ENCODE measurements at places on chromosomes 1 and 21.
A peak's percentile ranks its signal among the peaks of the same experiment; 100 is the strongest.

DNA sequence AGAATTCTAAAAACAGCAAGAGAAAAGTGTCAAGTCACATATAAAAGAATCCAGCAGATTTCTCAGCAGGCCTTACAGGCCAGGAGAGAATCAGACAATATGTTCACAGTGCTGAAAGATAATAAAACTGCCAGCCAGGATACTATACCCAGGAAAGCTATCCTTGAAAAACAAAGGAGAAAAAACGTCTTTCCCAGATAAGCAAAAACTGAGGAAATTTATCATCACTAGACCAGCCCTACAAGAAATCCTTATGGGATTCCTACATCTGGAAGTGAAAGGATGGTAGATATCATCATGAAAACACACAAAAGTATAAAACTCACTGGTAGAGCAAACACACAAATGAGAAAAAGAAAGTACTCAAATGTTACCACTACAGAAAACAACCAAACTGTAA is 25.2 kb upstream of the UTS2 start:
- no peak for DNase-seq

DNA sequence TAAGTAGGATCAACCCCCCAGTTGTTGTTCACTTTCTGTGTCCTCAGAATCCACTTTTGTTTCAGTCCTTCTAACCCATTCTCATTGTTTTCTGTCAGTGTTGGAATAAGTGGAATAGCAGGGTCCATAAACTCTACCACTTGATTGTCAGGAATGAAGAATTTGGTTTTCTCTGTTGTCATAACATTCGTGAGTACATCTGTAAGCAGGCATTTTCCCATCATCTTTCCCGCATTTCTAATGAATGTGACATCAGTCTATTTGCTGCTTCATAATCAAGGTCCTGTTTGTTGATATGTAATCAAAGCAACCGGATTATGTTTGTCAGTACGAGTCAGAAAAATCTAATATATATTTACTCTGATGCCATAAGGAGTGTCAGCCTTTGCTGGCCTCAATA is 147.1 kb downstream of the KIF26B start:
- DNase-seq, result no peak

- peak; percentile 58 for DNase-seq
Observed at GRCh38 chr1:234980645-234981396, 147.8 kb downstream of the TOMM20 start.

- DNase-seq, result no peak
Observed at GRCh38 chr1:150151291-150152181, 1.8 kb downstream of the PLEKHO1 start.

DNA sequence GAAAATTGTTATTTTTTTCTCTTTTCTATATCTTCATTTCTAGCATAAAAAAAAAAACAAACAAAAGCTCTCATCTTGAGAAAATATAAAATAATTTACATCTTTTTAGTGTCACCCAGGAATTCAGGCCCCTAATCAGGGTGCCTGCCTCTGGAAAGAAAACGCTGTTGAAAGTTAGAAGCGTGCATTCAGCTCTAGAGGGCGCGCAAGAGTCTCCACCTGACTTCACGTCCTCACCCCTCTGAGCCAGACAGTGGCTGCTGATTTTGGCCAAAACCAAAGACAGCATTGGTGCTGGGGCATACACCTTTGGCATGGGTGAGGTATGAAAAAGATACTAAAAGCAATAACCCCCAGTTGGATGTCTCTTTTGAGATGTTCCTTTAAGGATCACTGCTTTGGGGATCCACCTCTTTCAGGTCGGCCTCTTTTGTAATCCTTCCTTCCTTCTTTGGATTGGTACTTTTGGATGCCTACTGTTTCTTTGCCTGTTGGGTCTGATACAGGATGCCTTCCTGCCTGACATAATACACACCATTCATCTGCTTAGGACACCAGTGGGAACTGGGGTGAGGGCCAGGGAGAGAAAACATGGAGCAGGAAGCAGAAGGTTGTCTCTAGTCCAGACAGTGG is 77.6 kb upstream of the CHRM3 start:
- DNase-seq, result peak; percentile 10

DNA sequence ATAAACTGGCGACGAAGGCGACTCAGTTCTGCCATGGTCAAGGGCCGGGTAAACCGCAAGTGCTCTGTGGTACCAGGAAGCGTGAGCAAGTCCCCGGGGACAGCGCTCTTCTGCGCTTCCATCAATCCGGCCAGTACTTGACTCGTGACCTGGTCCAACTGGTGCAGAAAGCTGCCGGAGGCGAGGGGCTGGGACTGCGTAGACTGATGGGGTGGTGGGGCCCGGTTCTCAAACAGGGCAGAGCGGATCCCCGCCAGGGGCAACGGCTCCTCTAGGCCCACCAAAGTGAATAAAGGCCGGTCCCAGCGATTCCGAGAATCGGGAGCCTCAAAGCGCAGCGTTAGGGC is 852 bp downstream of the KTI12 start:
- DNase-seq, result no peak

DNA sequence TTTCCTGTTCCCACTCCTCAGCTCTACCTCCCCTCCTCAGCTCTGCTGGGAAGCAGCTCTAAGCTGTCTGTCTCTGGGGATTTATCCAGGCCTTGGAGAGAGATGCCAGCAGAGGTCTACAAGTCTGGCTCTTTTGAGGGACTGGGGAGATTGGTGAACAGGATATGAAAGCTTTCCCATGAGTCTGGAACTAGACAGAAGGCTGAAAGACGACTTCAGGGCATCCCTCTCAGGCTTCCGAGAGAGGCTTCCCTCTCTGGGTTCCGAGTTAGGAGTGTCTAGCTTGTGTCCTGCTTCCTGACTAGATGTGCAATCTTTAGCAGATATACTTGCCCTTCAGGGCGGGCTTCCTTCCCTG is 733 bp downstream of the TMEM35B start:
- DNase-seq, result no peak

DNA sequence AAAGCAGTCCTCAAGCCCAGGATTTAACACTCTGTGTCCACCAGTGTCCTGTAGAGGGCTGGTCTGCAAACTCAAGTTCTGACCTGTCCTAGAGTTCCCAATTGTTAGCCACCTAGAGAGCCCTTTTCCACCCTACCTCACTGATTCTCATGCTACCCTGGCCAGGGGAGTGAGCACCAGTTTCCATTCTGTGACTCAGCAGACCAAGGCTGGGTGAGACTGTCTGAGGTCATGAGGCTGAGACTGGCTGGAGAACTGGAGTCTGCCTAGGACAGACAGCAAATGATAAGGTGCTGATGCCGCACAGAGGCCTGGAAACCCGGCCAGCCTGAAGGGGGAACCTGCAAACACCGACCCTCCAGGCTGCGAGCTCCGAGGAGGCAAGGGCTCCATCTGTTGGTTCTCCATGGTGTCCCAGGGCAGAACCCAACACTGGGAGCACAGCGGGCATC is 13.7 kb downstream of the GLIS1 start:
- no peak for DNase-seq

DNA sequence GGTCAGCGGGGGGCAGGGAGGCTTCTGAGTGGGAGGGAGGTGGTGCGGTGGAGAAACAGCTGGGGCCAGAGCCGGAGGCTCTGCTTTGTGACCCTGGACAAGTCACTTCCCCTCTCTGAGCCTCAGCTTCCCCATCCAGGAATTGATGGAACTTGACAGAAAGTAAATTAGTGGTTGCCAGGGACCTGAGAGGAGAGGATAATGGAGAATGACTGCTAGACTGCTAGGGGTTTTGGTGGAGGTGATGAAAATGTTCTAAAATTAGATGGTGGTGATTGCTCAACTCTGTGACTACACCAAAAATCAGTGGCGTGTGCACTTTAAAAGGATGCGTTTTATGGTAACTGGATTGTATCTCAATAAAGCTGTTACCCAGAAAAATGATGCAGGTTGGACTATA is 100.9 kb downstream of the ARHGEF10L start:
- no peak for DNase-seq

DNA sequence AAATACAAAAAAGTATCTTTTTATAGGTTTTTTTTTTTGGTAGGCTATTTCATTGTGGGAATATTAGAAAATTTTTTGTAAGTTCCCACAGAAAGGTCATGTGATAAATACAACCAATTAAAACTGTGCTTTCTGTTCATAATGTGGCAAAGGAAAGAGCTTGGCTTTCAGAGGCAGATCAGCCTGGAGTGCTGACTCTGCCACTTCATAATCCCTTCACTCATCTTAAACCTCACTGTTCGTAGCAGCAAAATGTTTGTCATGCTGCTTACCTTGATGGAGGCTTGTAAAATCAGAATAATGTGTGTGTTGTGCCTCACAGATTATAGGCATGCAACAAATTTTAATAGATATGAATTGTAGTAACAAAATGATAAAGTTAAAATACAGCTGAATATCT is 176.8 kb downstream of the ZP4 start:
- DNase-seq, result no peak

- no peak for DNase-seq
Observed at GRCh38 chr1:234322979-234323378, 50.3 kb upstream of the COA6 start.

DNA sequence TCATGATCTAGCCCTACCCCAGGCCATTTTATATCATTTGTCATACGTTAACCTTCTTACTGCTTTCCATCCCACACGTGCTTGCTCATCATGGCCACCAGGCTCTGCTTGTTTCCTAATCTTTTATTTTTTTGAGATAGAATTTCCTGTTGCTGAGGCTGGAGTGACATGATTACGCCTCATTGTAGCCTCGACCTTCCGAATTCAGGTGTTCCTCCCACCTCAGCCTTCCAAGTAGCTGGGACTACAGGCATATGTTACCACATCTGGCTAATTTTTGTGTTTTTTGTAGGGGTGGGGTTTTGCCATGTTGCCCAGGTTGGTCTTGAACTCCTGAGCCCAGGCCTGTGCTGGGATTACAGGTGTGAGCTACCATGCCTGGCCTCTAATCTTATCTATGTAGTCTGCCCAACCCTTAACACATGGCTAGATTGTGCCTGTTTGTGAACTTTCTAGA is 3.3 kb downstream of the UAP1 start:
- DNase-seq, result no peak

DNA sequence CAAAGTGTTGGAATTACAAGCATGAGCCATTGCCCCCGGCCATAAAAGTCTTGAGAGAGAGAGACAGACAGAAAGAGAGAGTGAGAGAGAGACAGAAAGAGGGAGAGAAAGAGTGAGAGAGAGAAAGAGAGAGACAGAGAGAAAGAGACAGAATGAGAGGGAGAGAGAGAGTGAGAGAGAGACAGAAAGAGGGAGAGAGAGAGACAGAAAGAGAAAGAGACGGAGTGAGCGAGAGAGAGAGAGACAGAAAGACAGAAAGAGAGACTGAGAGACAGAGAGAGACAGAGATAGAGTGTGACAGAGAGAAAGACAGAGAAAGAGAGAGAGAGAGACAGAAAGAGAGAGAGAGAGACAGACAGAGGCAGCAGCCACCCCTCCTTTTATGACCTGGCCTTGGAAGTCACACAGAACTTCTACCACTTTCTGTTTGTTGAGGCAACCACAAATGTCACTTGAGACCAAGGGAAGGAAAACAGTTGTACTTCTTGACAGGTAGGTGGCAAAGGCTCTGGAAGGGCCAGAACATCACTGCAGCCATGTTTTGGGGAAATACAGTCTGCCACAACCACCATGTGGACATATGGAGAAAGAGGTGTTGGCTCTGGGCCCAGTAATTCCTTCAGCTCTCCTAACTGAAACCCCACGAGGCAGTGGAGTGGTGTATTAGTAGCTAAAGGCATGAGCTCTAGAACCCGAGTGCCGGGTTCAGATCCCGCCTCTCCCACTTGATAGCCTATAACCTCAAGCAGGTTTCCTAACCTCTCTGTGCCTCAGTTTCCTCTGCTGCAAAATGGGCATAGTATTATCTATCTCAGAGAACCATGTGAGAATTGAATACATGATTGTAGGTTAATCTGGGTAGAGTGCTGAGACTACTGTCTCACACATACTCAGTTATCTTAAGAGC is 50.6 kb downstream of the TNFRSF8 start:
- DNase-seq, result no peak

GRCh38 chr1:117627546-117628130 is 21.8 kb downstream of the TENT5C start:
- no peak for DNase-seq

DNA sequence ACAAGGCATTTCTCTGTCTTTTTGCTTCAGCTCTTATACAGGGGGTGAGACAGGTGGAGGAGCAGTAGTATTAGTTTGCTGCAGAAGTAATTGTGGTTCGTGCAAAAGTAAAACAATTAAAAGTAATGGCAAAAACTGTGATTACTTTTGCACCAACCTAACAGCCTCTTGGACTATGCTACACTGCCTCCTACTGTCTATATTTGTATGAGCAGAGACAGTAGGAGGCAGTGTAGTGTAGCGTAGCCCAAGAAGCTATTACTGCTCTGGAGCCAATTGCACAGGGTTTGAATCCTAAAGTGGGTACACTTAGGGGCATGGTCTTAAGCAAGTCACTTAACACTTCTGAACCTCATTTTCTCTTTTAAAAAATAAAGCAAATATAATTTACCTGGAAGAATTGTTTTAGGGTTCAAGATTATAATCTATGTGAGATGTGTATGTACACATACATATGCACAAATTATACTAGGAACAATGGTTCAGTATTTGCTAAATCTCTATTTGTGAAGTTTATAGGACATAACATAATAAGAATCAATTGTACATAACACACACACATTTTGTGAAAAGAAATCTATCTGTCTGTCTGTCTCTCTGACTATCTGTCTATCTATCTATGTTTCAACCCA is 103.8 kb downstream of the BRINP3 start:
- peak; percentile 1 for DNase-seq

GRCh38 chr1:215825056-215825455 is 258.0 kb downstream of the KCTD3 start:
- DNase-seq, result no peak

DNA sequence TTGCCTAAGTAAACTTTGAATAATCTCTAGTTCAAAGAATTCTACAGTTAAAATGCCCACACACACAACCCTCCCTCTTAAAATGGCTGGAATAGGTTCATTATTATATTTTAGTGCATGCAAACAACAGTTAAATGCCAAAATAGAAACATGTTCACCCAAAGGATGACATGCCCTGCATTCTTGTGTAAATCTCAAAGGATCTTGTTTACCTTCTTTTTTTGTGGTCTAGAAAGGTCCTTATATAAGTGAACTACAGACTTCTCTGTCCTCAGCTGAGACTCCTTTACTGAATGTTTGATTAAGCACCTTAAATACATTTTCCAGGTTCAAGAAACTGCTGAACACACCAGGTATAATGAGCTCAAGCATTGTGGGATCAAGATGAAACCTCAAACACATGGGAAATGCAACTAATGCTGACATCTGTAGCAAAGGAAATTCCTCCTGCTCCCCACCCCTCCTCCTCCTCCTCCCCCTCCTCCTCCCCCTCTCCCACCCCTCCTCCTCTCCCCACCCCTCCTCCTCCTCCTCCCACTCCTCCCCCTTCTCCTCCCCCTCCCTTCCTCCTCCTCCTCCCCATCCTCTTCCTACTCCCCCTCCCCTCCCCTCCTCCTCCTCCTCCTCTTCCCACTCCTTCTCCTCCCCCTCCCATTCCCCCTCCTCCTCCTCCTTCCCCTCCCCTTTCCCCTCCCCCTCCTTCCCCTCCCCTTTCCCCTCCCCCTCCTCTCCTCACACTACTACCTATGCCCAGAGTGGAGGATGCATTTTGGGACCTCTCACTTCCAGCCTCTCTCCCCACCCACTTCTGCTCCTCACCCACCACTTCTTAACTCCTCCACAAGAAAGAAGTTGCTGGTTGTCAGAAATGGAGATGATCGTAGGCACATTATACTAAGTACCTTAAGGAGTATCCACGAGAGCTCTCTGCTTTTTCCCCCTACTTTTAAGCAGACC is 233.9 kb downstream of the MRPL39 start:
- no peak for DNase-seq

All from renal pelvis (tissue), 12 donors.